ENCODE measurements at places on chromosomes 12 and 14.

- no peak for DNase-seq
Measured at GRCh38 chr14:91135039-91135438, 21.2 kb downstream of the DGLUCY start.

- no peak for DNase-seq
Measured at GRCh38 chr14:103892247-103892646, 36.0 kb upstream of the TDRD9 start.

GRCh38 chr12:49702009-49702408 is 5.2 kb downstream of the FMNL3 start:
- no peak for DNase-seq

DNA sequence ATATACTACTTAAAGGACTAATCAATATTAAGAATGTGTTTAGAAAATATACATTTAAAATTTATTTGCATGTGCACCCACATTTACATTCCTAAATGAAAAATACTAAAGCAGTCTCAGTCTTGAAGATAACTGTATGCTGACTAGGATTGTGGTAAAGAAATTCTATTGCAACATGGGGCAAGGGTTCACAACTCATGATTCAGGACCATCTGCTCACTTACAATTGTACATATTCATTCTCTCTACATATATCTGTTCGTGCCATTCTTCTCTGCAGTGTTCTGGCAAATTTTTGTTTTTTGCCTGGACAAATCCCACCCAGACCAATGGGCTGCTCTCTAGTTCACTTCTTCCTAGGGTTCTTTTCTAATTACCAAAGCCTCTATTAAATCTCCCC is 417.2 kb upstream of the NOVA1 start:
- no peak for DNase-seq

DNA sequence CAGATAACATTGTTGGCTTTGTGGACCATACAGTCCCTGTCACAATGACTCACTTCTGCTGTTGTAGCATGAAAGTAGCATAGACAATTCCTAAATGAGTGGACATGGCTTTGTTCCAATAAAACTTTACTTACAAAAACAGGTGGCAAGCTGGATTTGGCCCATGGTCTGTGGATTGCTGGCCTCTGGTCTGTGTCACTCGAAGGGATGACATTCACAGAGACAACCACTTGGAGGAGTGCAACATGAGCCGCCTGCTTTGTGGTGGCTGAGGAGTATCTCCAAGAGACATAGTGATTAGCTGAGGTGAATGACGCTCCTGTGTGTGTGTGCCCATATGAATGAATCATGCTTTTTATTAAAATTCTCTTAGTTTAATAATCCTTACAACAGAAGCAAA is 81.3 kb upstream of the NRXN3 start:
- DNase-seq, result no peak

GRCh38 chr12:116601933-116602810 is 43.0 kb downstream of the MAP1LC3B2 start:
- DNase-seq, result no peak

DNA sequence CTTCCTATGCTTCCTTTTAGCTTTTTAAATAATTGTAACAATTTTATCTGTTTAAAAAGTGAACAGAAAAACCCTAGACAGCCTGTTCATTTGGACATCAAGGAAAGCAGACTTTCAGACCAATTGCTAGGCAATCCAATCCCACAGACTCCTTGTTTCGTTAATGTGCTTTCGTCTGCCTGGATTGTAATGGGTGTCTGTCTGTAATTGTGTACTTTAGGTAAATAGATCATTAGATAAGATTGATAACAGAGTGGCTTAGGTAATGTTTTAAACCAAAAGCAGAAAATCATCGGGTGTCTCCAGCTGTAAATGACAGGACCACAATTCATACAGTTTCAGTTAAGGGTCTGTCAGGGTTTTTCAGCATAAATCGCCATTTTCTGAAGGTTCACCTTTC is 19.6 kb downstream of the CCDC60 start:
- DNase-seq, result no peak

- peak; percentile 37 for DNase-seq
Measured at GRCh38 chr14:23478109-23478759, 8.7 kb downstream of the NGDN start.

GRCh38 chr14:51188566-51189185 is 51.4 kb upstream of the TMX1 start:
- no peak for DNase-seq

DNA sequence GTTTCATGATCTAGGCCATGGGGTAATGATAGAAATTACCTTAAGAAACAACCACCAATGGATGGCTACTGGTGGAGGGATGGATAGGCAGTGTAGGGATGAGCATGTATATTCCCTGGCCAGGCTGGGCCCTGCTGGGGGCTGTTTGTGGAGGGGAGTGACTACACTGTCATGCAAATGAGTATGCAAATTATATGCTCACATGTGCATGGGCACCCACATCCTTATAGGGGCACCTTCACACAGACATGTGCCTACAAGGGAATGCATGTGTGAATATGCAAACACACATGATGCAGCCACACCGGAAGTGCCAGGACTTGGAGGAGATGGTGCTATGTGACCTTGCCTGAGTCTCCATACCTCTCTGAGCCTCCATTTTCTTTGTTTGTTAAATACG is 39.7 kb upstream of the FAM222A start:
- no peak for DNase-seq

DNA sequence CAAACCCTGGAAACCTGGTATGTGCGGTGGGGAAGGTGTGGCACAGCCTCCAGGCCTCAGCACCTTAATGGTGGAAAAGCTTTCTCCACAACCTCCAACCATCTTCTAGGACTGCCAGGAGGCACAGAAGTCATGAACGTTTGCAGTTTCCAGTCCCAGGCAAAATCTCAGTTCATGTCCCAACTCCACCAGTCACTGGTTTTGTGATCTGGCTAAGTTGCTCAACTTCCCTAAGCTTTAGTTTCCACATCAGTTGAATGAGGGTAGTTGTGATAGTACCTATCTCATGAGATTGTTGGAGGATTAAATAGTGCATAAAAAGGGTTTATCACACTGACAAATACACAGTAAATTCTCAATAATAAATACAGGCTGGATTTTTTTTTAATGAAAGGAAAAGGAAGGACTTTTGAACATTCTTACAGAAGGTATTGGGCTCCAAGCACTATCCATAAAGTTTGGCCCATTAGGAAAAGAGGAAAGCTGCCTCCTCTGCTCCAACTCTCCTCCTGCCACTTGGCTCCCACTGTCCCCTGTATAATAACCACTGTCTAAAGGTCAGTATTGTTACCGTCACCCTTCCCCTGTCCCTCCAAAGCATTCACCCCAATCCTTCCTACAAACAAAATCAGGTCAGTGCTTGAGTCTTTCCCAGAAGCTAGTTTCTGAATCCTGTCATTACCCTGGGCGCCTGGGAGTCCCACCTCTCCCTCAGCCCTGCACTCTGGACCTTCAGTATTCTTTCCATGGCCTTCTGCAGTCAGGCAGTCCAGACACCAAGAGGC is 6.3 kb downstream of the PCK2 start:
- no peak for DNase-seq

GRCh38 chr14:32620724-32621123 is 291.6 kb downstream of the AKAP6 start:
- DNase-seq, result no peak

GRCh38 chr14:36661506-36662257 is at the start of gene PAX9:
Gene PAX9 (plus strand): TSS chr14:36661860. CDS start chr14:36662090, 230 bp downstream.
- peak; percentile 8 for DNase-seq

- no peak for DNase-seq
Measured at GRCh38 chr14:75201087-75201486, 24.7 kb upstream of the TMED10 start.

GRCh38 chr14:51527073-51527472 is 124.6 kb upstream of the FRMD6 start:
- DNase-seq, result no peak

DNA sequence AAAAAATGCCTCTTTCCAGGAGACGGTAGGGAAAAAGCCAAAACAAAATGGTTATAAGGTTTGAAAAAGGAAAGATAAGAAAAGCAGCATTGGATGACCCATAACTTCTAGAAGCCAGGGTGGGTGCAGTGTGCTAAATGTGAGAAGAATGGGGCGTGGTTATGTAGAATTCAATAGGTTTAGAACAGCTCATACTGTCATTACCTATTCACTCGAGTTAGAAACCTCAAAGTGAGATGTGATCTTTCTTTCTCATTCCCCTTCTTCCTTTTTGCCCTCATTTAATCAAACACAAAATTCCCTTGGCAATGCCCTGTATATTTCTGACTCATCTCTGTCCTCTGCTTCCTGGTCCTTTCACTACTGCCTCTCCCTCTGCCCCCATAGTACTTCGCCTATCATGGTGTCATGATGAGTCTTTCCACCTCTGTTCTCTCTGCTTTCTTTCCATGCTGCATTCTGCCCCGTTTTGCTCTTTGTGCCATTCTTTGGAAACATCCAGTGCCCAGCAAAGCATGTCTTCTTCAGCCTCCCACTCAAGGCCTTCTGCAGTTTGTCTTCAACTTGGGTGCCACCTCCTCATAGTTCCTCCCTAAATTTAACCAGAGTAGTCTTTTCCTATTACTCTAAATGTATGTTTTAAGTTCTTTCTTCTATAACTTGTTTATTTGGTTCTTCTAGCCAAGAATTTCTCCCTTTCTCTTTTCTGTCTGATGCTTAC is 496.3 kb downstream of the NRXN3 start:
- no peak for DNase-seq

- DNase-seq, result no peak
Measured at GRCh38 chr14:96097752-96098151, 58.6 kb downstream of the C14orf132 start.

DNA sequence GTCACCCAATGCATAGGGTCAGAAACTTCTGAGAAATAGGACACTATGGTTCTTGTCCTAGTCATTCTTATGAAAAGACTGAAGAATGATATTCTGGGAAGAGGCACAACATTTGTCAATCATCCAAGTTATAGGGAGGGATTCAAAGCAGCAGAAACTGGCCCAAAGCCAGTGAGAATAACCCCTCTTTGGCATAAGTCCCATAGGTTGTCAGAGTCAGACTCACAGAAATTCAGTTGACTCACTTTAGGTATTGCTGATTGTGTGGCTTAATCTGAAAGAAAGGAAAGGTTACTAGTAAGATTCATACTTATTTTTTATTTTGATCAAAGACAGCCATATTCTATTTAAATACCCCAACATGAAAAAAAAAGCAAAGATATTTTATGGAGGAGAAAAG is 151.0 kb downstream of the SRGAP1 start:
- no peak for DNase-seq

DNA sequence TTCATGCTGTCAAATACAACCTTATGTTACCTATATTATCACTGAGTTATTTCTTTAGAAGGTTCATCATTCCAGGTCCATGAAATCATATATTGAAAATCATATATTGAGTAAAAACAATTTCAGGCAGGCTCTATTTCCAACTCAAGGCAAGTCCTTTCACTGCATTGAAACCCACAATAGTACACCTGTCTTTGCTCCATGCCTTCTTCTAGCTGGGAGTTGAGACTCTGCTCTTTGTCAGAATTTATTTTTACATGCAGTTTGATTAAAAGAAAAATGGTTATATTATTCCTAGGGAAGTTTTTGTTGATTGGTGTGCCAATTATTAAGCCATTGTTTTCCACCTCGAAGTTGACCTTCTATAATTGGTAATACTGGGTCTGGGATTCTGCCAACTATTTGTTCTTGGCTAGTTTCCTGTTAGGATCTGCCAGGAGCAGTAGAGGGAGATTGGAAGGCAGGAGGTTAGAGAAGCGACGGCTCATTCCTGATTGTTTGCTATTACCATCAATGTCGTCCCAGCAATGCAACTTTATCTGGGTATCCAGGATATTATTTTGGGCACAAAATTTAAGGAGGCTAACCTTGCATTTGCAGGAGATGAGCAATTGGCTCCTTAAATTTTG is 79.5 kb upstream of the MIS18BP1 start:
- no peak for DNase-seq

- no peak for DNase-seq
Measured at GRCh38 chr14:48616931-48617330, 941.5 kb upstream of the MDGA2 start.

DNA sequence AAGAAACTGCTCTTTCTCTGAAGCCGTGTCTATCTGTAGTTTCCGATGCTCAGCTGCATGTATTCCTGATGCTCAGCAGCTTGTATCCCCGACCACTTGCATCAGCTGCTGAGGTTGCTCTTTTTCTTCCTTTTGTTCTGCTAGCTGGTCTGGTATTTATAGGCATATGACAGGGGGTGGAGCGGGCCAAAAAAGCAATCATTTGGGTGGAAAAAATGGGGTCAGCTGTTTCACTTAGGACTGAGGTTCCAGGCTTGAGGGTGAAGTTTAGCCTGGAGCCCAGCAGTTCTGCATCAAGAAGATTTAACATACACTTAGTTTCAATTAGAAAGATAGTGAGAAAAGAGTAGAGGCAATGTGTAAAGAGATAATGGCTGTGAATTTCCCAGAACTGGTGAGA is 23.6 kb upstream of the AMN1 start:
- no peak for DNase-seq

DNA sequence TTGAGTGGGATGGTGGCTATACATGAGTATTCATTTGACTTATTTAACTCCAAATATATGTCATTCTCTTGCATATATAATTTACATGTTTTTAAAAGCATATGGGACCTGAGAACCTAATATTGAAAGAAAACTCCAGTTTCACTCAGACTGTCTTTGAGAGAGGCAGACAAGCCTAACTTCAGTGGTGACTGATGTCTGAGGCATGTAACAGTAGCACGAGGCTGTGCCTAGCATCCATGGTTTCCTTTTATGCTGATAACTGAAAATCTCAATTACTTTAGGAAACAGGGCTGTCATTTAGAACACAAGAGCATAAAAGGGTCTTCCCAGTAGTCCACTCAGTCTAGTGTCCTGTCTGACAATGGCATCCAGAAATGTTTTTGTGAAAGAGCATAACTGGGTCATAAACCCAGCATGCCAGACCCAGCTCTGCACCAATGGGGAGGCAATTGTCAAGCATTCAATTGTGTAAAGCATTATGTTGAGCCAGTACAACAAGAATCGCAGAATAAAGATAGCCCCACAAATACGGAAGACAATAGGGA is 24.3 kb downstream of the MAPK1IP1L start:
- no peak for DNase-seq

DNA sequence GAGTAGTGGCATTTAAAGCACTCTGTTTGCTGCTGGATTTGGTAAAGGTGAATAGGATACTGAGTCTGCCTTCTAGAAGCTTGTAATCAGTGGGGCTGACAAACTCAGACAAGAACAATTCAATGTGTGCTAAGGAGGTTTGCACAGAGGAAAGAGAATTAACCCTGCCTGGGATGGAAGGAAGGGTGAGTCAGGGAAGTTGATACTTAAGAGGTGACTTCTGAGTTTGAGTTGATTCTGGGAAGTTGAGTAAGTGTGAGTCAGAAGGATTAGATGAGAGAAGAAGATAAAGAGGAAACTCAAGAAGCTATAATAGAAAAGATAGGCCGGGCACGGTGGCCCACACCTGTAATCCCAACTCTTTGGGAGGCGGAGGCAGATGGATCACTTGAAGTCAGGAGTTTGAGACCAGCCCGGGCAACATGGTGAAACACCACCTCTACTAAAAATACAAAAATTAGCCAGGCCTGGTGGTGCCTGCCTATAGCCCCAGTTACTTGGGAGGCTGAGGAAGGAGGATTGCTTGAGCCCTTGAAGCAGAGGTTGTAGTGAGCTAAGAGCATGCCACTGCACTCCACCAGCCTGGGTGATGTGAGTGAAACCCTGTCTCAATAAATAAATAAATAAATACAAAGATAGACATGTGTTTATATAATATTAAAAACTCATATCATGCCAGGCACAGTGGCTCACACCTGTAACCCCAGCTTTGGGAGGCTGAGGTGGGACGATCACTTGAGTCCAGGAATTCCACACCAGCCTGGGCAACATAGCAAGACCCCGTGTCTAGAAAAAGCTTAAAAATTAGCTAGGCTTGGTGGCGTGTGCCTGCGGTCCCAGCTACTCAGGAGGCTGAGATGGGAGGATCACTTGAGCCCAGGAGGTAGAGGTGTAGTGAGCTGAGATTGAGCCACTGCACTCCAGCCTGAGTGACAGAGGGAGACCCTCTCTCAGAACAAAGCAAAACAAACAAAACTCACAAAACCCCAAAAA is 126.8 kb upstream of the CPM start:
- DNase-seq, result peak; percentile 57

All from fibroblast of skin of left biceps (primary cell).